ENCODE measurements at places on chromosomes 7 and 10.

DNA sequence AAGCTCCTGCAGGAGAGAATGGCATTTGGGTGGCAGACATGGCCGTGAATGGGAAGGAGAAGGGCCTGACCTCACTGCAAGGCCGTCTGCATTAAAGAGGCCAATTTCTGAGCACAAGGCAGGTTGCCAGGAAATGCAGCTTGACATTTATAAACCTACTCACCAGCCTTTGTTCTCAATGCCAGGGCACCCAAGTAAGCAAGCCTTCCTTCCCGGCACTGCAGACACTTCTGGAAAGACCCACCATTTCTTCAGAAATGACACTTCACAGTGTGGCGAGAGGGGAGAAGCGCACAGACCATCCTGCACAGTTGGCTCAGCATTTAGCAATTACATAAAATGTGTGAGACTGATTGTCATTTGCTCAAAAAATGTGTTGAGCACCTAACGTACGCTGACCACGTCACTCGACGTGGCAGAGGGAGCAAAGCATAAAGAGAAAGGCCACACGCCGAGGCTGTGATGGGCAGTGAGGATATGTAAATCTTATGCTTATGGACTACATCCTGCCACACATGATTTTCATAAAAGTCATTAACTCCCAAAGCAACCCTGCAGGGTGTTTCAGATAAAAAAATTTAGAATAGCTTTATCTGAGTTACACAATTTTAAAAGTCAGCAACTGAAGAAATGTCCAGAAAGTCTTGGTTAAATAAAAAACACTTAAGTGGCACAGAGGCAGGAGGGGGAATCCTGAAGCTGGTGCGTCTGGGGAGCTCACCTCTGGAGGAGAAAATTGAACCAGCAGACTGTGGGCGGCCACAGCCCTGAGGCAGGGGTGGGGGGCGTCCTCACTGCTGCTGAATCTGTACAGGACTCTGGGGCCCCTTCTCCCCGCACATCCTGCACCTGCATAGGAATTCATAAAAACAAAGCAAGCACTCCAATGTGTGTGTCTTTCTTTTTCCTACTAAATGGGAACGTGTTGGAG, 543.8 kb downstream of the PTPRN2 start:
- no peaks in the 10 kb centered on the region for H3K27me3 ChIP-seq
- H3K36me3 ChIP-seq = no peaks in the 10 kb centered on the region
- no peaks in the 10 kb centered on the region for H3K4me1 ChIP-seq
- no peak for DNase-seq
- no peak overlapping the region for H3K4me3 ChIP-seq

DNA sequence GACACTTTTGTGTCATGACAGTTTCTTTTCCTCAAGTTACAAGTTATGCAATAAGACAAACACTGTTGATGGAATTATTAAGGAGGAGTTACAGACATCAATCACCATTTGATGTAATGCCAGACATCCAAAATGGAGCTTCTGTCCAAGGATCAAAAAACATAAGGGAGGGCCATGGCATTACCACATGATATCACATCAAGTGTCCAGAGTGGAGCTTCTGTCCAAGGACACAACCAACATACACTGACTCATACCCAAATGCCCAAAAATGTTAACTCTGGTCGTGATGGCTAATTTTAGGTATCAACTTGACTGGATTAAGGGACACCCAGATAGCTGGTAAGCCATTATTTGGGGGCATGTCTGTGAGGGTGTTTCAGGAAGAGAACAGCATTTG, 140.4 kb downstream of the DOCK4 start:
- DNase-seq = no peak
- H3K4me3 ChIP-seq = no peak overlapping the region
- no peaks in the 10 kb centered on the region for H3K4me1 ChIP-seq
- no peaks in the 10 kb centered on the region for H3K36me3 ChIP-seq

DNA sequence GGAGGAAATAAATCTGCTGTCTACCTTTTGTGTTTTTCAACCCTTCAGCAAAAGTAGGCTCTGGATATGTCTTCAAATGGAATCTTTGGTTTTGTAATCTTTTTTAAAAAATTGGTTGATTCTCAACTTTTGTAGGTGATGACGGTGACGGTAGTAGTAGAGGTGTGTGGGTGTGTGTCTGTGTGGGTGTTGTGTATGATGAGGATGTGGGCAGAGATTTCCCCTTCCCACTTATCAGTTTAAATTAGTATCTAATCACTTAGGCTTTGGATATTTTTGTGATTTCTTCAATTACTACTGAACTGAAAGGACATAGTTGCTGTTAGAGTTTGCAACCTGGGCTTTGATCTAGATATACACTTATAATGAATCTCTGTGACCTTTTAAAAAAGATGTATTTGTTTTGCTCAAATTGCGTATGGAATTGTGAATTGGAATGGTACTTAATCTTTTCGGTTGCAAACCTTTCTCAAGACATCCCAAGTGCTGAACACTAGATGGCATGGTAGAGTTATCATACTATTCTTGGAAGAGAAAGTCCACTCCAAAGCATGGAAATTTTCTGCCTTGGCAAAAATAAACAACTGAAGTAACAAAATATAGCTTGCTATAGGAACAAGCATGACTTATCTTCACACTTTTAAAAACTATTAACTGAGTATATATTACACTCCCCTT, 51.9 kb upstream of the A1CF start:
- peak; percentile 76 for DNase-seq
- H3K36me3 ChIP-seq = no peaks in the 10 kb centered on the region
- no peaks in the 10 kb centered on the region for H3K27me3 ChIP-seq
- H3K4me3 ChIP-seq = no peak overlapping the region
- H3K27ac ChIP-seq = no peak overlapping the region
- H3K4me1 ChIP-seq = peaks cover 6% of the 10 kb centered on the region

- H3K27me3 ChIP-seq = no peaks in the 10 kb centered on the region
Measured at GRCh38 chr7:154844955-154845354, 158.0 kb downstream of the PAXIP1 start.

- no peak for DNase-seq
- no peak overlapping the region for H3K27ac ChIP-seq
- no peak overlapping the region for H3K4me3 ChIP-seq
- H3K27me3 ChIP-seq = peaks cover 100% of the 10 kb centered on the region
Measured at GRCh38 chr10:123143162-123143824, 4.6 kb upstream of the HMX2 start.

DNA sequence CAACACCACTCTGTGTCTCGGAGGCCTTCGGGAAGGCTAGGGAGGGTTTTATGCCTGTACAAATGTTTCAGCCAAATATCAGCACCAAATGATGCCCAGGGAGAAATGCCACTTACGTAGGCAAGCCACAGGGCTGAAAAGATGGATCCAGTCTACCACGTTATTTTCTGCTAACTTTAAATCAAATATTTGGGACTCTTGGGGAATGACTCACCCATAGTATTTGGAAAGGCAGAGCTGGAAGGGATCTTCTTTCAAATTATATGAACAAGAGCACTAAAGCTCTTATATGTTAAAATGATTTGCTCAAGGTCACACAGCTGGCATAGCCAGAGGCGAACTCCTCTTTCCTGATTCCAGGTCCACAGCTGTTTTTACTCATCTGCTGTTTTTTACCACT, 591.4 kb downstream of the SORCS1 start:
- no peak overlapping the region for H3K4me3 ChIP-seq
- peaks cover 16% of the 10 kb centered on the region for H3K4me1 ChIP-seq
- DNase-seq = peak; percentile 48
- H3K27ac ChIP-seq = 0 out of 2 replicates have a peak overlapping the region, but pooled peaks have one; percentile 21
- H3K36me3 ChIP-seq = no peaks in the 10 kb centered on the region

DNA sequence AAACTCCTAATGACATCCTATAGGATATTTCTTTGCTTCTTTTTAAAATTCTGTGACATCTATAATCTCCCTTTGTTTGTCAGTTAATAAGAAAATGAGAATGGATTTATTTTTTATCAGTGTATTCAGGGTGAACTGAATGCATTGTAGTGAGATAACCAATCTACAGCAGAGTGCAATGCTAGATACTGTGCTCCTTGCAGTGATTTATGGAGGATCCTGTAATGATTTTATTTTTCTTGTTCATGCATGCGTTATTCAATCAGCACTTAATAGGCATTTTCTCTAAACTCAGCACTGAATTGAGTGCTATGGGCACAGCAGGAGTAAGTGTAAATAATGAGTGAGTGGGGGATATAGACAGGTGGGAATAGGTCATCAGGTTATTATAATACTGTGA, 253.9 kb downstream of the CDK14 start:
- H3K27ac ChIP-seq = no peak overlapping the region
- no peaks in the 10 kb centered on the region for H3K36me3 ChIP-seq
- H3K27me3 ChIP-seq = no peaks in the 10 kb centered on the region

DNA sequence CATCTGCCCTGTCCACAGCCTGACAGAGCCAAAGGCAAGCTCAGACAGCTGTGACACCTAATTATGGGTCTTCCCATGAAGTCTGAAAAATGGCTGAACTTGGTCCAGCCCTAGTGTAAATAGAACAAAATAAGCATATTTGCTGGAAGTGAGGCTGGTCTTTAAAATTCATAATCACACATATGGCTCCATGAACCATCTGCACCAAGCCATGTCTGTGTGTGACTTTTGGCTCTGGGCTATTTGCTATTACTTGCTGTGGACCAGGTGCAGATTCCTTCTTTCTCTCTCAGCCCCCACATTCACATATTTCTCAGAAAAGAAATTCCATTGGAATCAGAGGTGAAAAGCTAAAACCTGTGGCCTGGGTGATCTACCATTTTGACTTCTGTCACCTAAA, 175.9 kb downstream of the PDE1C start:
- no peak for DNase-seq
- peaks cover 17% of the 10 kb centered on the region for H3K4me1 ChIP-seq
- no peaks in the 10 kb centered on the region for H3K27me3 ChIP-seq

DNA sequence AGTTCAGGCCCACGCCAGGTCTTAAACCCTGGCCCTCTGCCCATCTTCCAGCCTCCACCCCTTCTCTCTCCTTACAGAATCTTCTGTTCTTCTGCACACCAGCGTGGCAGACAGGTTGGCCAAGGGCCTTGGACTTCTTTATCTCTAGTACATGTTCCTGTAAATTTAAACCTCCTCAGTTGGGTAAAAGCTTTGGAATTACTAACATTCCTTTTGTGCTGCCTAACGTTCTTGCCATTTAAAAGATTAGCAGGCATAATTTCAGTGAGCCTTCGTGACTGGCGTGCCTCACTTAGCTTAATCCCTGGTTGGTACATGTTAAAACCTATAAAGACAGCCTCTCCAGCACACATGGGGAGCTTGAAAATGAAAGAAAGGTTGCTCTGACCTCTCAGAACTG, 192.2 kb downstream of the CUX1 start:
- H3K27me3 ChIP-seq = no peaks in the 10 kb centered on the region
- H3K4me3 ChIP-seq = no peak overlapping the region
- no peaks in the 10 kb centered on the region for H3K36me3 ChIP-seq
- peak; percentile 5 for DNase-seq
- no peaks in the 10 kb centered on the region for H3K4me1 ChIP-seq

GRCh38 chr7:46955531-46955930, 626.4 kb downstream of the TNS3 start:
- H3K36me3 ChIP-seq = no peaks in the 10 kb centered on the region
- DNase-seq = no peak
- no peaks in the 10 kb centered on the region for H3K27me3 ChIP-seq
- H3K4me3 ChIP-seq = no peak overlapping the region
- no peaks in the 10 kb centered on the region for H3K4me1 ChIP-seq

DNA sequence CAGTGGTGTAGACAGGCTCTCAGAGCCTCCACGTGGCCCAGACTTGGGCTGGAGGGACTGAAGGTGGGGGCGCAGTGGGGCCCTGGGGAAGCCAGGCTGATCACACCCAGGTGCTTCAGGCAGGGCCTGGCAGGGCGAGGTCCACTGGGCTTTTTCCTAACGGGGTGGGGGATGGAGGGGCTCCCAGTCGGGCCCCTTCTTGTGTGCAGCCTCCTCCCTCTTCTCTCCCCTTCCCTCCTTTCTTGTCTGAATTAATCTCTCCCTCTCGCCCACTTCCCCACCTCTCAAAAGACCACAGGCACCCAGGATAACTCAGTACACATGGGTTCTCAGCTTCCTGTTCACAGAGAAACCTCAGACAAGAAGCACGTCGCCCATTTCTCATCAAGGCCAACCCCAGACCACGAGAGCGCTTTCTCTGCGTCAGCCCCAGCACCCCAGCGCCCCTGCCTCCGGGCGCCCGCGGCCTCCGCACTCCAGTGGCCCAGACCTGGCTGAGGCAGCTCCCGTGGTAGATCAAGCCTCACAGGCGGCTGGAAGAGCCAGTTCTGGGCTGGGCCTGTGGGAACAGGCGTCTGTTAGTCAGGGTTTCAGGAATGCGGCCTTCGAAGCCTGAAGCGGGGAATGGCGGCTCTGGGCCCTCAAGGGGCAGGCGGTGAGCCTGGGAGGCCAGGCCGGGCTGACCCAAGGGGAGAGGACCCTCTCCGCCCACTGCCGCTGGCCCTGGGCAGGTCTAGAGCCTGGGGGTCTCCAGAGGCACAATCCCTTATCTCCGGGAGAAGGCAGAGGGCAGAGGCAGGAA, 50.6 kb downstream of the PWWP2B start:
- DNase-seq = no peak
- no peak overlapping the region for H3K4me3 ChIP-seq
- H3K4me1 ChIP-seq = no peaks in the 10 kb centered on the region
- H3K27me3 ChIP-seq = no peaks in the 10 kb centered on the region
- H3K36me3 ChIP-seq = no peaks in the 10 kb centered on the region

- H3K36me3 ChIP-seq = no peaks in the 10 kb centered on the region
- H3K27me3 ChIP-seq = peaks cover 16% of the 10 kb centered on the region
- DNase-seq = no peak
- H3K27ac ChIP-seq = no peak overlapping the region
- H3K4me1 ChIP-seq = no peaks in the 10 kb centered on the region
Measured at GRCh38 chr7:70595370-70595754, 536.6 kb upstream of the GALNT17 start.

DNA sequence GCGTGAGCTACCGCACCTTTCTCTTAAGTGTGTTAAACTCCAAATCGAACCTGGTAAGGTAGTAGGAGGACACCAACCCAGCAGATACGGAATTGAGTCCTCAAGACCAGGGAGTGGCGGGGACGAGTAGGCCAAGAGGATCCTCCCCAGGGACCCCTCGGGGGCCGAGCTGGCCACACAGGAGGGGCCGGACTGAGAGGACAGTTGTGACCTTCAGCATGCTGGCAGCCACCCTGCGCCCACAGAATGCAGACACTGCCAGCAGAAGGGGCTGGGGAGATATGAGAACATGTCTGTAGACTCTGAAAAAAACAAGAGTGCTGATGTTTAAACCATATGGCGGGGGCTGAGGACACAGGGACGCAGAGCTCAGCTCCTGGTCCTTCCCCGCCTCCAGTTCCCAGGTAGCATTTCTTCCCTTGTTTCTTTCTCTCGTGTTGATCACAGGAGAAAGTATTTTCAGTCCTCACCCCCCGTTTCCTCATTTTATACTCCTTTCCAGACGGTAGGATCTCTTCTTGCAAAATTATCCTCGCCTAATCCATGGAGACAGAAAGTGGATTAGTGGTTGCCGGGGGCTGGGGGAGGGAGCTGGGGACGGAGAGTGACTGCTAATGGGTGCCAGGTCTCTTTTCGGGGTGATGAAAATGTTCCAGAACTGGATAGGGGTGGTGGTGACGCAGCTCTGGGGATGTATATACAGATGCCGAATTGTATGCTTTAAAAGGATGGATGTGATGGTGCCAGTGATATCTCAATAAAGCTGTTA, 11.5 kb upstream of the UNCX start:
- no peak overlapping the region for H3K4me3 ChIP-seq
- no peak for DNase-seq
- H3K4me1 ChIP-seq = no peaks in the 10 kb centered on the region
- no peak overlapping the region for H3K27ac ChIP-seq

- no peak for DNase-seq
- no peak overlapping the region for H3K27ac ChIP-seq
- no peaks in the 10 kb centered on the region for H3K36me3 ChIP-seq
- no peaks in the 10 kb centered on the region for H3K4me1 ChIP-seq
- no peaks in the 10 kb centered on the region for H3K27me3 ChIP-seq
Measured at GRCh38 chr7:94250124-94250523, 144.6 kb upstream of the COL1A2 start.
